CD4-positive, alpha-beta T cell treated with Interferon alpha-2 for 1 hour (primary cell): ENCODE measurements at places on chromosomes 4 and X.

GRCh38 chr4:5839751-5840674 lies 52.9 kb downstream of the CRMP1 start:
- DNase-seq, result no peak

DNA sequence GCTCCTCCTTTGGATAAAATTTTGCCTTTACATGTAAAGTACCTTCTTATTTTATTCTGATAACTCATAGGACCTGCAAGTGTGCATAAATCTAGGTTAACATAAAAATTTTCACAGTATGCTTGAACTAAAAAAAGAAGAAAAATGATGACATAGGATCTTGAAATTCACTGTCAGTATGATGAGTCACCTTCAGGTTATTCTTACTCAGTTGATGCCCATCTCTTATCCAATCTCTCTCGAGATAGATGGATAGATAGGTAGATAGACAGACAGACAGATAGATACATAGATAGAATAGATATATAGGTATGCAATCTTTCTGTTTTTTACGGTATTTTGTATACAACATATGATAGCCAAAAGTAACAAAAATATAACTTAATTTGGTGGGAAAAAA lies 485.5 kb downstream of the NAF1 start:
- no peak for DNase-seq

DNA sequence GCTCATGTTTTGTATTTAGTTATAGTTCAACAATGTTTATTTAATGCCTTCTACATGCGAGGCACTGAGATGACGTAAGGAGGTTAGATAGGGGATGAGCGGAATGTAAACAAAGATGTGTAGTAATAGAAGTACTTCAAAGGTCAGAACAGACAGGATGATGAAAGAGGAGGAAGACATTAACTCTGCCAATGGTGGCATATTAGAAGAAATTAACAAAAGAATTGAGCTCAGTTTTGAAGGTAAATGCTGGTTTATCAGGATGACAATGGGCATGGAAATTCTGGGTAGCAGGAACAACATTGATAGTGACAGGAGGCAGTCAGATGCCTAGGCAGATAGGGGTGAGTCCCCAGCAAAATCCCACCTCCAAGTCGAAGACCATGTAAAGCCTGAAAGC lies 62.3 kb upstream of the PGRMC2 start:
- no peak for DNase-seq

- no peak for DNase-seq
These were observed 56.0 kb downstream of the MED28 start for GRCh38 chr4:17670423-17670822.

DNA sequence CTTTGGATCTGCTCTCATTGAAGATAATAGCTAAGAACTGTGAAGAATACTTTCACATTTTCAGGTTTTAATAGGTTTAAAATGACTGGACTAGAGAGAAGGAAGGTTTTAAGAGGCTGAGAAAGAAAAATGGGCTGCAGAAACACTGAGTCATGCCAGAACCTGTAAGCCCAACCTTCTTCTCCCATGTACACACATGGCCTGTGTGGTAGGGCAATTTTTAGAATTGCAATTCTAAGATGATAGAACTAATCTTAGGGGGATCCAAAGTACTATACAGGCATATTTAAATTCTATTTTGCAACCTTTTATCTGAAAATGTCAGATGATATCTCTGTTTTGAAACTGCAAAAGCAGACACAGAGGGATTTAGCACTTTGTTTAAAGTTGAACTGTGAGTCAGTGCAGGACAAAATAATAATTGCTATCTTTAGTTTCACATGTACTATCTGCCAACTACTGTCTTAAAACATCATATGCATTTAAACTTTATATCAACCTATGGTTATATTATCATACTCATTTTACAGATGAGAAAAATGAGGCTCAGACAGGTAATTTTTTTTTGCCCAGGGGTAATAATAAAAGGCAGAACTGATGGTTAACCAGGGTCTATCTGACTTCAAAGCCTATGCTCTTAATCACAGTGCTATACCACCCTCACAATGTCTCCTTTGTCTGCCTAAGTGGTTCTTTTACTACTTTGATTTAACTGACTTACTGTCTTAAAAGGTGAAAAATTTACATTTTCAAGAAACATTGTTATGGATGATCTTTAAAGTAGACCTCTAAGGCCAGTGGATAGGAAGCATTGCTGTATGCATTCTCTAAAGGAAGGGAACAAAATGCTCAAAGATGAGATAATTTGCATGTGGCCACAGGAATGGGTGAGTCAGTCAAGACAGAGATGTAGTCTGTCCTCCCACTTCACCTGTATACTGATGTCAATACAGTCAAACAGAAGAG lies 4.3 kb downstream of the TMPRSS11E start:
- no peak for DNase-seq

DNA sequence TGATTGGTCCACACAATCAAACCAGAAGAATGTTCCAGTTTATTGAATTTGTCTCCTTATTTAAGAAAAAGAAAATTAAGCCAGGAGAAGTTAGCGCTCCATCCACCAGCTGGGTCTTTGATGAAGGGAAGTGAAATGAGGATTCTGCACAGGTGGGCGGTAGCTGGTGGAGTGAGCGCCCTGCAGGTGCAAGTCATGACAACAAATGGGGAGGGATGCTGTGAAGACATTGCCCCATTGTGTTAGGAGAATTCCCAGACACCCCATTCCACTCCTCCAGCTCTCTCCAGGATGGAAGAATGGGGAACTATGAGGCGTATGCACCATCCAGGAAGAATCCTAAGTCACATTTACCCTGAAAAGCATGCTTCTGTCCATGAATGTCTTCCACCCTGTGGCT lies 22.9 kb downstream of the PLRG1 start:
- no peak for DNase-seq

DNA sequence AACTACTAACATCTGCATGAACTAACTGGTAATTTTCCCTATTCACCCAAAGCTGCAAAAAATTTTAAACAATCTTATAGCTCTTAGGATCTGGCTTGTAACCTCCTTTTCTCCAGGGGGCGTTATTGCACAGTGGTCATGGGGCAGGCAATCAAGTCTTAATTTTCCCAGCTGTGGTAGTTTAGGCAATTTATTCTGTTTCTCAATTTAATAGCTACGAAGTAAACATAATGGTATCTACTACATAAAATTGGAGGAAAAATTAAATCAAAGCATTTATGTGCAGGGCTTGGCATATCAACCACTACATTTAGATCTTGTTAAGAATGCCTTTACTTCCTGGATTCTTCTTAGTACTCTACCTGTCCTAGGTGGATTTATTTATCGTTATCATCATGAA lies 137.4 kb upstream of the GUCY1A1 start:
- no peak for DNase-seq
